ENCODE measurements at places on chromosomes 13 and 19.

- peak; percentile 64 for DNase-seq
Observed at GRCh38 chr13:19089315-19089714, 92.3 kb downstream of the TUBA3C start.

GRCh38 chr19:40229484-40229883 is 3.0 kb upstream of the CCNP start:
- no peak for DNase-seq

- no peak for DNase-seq
Observed at GRCh38 chr19:42228641-42229040, 8.5 kb downstream of the ZNF526 start.

DNA sequence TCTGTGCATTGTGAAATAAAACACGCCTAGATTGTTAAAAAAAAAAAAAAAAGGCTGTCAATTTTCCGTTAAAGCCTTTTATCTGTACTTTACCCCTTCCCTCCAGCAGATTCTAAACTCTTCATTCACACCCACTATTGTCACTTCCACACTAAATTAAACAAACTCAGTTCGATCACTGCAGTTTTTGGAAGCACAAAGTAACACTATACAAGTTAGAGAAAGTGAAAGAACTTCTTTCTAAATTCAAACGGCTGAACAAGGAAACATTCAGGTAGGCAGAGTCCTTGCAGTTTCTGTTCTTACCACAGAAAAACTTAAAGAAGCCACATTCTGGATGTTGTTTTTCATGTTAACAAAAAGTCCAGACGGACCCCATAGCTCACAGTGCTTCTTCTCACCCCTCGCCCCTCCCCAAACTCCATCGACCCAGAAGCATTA is 27.5 kb upstream of the UBE2L5 start:
- no peak for DNase-seq

DNA sequence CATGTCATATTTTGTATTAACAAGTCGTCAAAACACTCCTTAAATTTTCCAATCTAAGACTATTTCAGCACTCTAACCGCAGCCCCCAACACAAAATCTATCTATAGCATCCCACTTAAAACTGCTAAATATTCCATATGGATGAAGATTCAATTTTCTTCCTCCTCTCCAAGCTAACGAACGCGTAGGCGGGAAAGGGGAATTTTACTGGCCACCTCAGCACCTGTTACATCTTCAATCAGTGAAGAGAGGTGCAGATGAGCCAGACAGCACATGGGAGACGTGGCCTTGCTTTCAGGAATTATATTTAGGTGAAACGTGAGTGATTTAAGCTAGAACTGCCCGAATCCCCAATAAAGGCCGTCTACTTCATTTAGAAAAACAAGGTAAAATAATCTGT is 1.1 kb downstream of the RBM26 start:
- no peak for DNase-seq

GRCh38 chr13:98731925-98732324 is 20.5 kb downstream of the SLC15A1 start:
- no peak for DNase-seq

DNA sequence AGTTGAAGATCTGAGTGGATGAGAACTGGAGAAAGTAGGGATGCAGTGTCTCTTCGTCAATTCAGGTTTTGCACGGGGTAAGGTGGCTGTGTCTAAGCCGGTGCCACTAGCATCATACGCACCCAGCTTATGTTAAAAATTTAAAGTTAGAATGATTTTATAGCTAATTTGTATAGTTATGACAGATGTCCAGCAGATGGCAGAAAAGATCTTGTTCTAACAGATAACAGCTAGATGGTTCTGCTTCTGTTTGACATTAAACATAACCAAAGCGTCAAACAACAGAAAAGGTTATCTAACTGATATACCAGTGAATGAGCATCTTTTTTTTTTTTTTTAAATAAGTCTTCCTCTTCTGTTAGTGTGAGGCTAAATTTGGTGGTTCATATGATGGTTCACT is 18.8 kb upstream of the EDDM13 start:
- DNase-seq: peak; percentile 73

DNA sequence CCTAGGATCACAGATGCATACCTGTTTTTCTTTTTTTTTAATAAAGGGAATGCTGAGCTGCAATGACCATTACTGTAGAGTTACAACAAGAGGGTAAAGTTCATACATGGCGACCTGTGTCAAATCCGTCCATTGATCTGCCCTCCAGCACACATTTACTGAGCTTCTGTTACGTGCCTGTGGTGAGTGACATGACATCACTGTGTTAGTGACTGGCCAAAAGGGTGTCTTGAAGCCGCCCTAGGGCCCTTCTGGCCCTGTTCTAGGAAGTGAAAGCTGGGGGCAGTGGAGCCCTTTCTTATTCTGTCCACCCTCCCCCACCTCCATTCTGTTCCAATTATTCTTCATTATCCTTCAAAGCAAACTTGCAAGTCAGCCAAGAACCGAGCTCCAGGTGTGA is 66.3 kb downstream of the ZIC5 start:
- DNase-seq: no peak

DNA sequence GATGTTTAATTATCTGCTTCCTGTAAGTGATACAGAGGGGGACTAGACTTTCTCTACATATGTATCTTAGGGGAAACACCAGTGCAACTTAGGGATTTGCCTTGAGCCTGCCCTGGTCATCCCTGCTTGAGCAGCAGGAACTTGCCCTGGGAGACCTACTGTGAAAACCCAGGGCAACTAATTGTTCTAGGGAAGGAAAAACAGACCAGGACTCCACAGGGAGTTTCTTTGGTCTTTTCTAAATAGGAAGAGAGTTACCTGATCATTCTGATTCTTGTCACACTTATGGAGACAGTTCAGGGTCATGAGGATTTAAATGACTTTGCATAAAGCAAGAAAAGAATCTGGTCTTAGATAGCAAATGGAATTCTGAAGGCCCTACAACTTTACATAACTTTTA is 89.1 kb downstream of the WASF3 start:
- no peak for DNase-seq

DNA sequence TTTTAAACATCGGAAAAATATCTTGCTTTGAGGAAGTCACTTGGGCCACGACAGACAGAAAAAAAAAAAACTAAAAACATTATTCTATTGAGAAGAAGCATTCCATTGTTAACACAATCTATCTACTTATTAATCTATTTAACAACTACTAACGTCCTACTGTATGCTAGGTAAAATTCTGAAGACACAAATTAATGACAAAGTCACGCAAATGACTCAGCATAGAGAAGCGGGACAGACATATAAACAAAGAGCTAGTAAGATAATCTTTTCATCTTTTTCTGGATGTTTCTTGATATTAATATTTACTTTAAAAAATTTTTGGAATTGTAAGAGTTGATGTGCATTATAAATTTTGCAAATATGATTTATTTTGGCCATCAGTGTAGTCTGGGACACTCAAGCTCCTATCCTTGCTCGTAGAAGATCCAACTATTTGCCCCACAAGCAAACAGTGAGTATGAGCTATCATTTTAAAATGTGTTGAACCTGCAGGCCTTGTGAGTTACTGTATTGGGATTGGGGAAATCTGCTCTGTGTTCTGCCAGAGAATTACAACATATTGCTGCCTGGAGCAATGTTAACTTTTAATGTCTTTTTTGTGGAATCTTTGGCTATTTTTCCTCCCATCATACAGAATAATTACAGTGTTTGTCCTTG is 109.1 kb downstream of the PCDH9 start:
- peak; percentile 61 for DNase-seq

- no peak for DNase-seq
Observed at GRCh38 chr13:102012299-102013293, 389.3 kb downstream of the FGF14 start.

DNA sequence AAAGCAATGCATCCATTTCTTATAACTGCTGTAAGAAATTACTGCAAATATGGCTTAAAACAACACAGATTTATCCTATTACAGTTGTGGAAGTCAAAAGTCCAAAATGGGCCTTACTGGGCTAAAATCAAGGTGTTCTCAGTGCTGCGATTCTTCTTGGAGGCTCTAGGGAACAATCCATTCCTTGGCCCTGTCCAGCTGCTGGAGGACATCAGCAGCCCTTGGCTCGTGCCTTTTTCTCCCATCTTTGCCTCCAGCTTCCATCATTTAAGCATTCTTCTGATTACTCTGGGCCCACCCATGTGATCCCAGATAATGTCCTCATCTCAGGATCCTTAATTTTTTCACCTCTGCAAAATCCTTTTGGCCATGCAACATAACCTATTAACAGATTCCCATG is 607.1 kb downstream of the DCT start:
- DNase-seq: no peak

- DNase-seq: peak; percentile 62
Observed at GRCh38 chr19:4594201-4594600, 34.7 kb upstream of the SEMA6B start.

GRCh38 chr13:77513719-77514335 is 21.7 kb upstream of the SCEL start:
- DNase-seq: no peak
